Stimulated activated CD8-positive, alpha-beta memory T cell treated with anti-CD3 and anti-CD28 coated beads, Interleukin-15, amount 100 ng/mL, for 48 hours (primary cell): ENCODE measurements at places on chromosomes 5 and 9.

- DNase-seq = no peak
These were observed 71.5 kb upstream of the PLPP6 start for GRCh38 chr9:4590430-4591122.

DNA sequence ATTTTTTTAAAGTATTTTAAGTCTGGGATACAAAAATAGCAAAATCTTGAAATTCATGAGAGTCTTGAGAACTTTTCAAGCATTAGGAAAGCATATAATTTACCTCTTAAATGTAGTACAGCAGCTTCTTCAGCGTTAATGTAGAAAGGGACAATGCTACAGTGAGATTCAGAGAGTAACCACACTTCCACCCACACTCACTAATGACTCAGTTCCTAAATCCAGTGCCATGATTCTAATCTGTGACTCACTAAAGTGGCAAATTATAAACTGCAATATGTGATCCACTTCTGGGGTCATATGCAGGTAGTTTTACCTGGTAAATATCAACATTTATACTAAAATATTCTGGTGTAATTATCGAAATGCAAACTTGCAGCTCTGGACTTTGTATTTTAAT, 434.5 kb upstream of the TUSC1 start:
- DNase-seq = no peak

DNA sequence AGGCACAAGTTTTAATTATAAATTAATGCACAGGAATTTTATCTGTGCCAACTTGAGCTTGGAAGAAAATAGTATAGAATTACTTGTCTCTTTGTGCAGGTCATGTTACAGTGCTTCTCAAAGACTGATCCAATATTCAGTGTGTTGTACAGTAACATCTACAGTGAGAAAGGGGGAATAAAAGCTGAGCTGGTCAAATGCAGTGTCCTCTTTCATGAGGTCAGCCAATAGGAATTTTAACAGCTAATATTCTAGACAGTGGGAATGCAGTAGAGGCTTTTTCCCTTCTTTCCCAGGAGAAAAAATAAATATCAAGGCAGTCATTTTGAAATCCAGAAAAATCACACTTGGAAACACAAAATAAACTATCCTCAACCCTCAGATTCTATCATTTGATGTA, 95.7 kb upstream of the ITGA1 start:
- DNase-seq = no peak

GRCh38 chr5:172486451-172486850, 32.1 kb upstream of the SH3PXD2B start:
- DNase-seq = no peak

- DNase-seq = no peak
These were observed 670.1 kb upstream of the CDH9 start for GRCh38 chr5:27708534-27708933.

GRCh38 chr5:86536396-86536795, 81.3 kb upstream of the COX7C start:
- no peak for DNase-seq

GRCh38 chr9:112905084-112905483, 14.4 kb upstream of the SLC46A2 start:
- no peak for DNase-seq

- no peak for DNase-seq
These were observed 40.8 kb upstream of the ROPN1L start for GRCh38 chr5:10400831-10401230.

DNA sequence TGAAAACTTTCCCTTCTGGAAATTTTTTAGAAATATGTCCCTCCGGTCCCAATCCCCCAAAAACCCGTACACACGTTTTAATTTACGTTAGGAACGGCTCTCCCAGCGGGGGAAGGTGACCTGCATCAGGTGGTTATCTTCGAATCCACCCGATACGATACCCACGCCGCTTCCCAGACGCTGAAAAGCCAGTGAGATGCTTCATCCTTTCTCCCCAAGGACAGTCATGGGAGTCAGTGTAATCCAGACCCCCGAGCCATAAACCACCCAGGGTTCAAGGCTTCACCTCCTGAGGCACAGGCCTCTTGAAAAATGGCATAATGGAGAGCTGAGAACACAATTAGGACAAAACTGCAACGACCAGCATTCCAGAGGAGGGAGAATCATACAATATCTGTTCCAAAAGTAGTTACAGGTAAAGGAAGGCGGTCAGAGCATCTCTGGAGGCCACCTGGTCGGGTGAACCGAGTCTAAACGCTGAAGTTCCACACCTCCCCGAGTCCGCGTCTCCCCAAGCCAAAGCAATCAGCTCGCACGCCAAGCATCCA, 857 bp downstream of the FAM169A start:
- DNase-seq = no peak

- no peak for DNase-seq
These were observed 1577.6 kb downstream of the EFNA5 start for GRCh38 chr5:106093134-106093533.

DNA sequence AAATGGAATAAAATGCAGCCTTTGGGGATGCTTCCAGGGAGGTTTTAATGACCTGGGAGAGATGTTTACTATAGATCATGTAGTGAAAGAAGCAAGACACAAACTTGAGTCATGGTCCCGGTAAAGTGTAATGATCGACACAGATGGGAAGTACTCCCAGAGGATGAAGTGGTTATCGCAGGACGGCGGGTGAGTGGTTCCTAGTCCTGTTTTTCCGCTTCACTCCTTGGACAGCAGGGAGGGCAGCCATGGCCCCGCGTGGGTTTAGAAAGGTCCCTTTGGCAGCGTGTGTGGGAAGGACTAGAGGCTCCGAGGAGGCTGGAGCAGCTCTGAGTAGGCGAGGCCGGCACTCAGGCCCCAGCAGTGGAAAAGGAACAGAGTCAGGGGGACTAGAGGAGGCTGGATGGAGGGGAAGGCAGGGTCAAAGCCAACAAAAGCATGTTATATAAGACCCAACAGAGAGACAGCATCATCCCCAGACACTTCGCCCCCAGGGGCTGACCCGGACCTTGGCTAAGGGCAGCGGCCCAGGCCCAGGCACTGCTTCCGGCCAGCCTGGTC, 49.2 kb upstream of the STXBP1 start:
- DNase-seq = no peak

DNA sequence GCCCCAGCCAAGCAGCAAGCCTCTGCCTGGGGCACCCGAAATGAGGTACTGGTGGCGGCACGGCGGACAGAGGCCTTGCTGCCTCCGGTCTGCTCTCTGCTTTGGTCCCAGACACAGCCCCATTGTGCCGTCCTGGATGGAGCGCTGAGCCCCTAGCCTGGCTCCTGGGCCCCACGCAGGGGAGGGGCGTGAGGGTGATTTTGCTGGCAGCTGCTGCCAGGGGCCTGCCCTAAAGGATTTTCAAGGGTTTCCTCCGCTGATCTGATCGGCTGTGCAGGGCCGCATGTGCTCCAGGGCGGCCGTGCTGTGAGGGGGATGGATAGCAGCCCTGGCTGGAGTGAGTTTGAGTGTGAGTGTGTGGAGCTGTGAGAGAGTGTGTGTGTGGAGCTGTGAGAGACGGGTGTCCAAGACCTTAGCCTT, 1.3 kb downstream of the GPSM1 start:
- no peak for DNase-seq

DNA sequence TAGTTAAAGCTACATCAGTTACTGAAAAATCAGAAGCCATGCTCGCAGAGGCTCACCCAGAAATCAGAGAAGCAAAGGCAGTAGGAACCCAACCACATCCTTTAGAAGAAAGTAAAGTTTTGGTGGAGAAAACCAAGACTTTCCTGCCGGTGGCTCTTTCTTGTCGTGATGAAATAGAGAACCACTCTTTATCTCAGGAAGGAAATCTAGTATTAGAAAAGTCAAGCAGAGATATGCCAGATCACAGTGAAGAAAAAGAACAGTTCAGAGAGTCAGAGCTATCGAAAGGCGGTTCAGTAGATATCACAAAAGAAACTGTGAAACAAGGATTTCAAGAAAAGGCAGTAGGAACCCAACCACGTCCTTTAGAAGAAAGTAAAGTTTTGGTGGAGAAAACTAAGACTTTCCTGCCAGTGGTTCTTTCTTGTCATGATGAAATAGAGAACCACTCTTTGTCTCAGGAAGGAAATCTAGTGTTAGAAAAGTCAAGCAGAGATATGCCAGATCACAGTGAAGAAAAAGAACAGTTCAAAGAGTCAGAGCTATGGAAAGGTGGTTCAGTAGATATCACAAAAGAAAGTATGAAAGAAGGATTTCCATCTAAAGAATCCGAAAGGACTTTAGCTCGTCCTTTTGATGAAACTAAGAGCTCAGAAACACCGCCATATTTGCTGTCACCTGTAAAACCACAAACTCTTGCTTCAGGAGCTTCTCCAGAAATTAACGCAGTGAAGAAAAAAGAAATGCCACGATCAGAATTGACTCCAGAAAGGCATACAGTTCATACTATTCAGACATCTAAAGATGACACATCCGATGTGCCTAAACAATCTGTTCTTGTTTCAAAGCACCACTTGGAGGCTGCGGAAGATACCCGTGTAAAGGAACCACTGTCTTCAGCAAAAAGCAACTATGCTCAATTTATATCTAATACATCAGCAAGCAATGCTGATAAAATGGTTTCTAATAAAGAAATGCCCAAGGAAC, 47.2 kb downstream of the CMYA5 start:
- no peak for DNase-seq

- DNase-seq = no peak
These were observed 81.4 kb upstream of the PIK3R1 start for GRCh38 chr5:68134033-68134668.

DNA sequence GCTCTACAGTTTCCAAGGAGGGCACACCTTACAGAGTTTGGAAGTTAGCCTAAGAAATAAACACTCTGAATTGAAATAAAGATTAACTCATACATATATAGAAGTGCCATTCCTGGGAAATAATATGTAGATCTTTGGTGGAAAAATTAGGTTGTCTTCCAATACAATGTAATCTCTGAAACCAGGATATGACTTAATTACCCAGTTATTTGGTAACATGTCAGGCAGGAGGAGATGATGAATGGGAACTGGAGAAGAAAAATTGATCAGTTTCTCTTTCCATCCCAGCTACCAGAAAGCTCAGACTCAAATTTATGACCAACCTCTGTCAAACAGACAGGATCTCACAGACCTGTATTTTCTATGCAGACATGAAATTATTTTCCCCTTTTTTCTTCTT, 215.2 kb upstream of the SNX2 start:
- no peak for DNase-seq

DNA sequence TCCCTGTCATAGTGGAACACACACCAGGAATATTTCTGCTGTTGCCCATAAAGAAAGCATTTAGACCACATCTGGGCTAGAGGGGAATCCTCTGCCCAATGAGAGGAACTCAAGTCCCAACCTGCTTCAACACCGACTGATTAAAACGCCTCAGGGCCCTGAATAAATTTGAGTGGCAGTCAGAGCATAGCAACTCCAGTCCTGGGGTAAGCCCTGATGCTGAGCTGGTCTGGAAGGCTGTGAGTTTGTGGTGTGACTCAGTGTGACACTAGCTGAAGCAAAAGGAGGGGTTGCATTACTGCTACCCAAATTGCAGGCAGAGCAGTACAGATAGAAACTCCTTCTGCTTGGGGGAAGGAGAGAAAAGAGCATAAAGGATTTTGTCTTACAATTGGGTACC, 148.3 kb downstream of the PRDM9 start:
- DNase-seq = no peak

DNA sequence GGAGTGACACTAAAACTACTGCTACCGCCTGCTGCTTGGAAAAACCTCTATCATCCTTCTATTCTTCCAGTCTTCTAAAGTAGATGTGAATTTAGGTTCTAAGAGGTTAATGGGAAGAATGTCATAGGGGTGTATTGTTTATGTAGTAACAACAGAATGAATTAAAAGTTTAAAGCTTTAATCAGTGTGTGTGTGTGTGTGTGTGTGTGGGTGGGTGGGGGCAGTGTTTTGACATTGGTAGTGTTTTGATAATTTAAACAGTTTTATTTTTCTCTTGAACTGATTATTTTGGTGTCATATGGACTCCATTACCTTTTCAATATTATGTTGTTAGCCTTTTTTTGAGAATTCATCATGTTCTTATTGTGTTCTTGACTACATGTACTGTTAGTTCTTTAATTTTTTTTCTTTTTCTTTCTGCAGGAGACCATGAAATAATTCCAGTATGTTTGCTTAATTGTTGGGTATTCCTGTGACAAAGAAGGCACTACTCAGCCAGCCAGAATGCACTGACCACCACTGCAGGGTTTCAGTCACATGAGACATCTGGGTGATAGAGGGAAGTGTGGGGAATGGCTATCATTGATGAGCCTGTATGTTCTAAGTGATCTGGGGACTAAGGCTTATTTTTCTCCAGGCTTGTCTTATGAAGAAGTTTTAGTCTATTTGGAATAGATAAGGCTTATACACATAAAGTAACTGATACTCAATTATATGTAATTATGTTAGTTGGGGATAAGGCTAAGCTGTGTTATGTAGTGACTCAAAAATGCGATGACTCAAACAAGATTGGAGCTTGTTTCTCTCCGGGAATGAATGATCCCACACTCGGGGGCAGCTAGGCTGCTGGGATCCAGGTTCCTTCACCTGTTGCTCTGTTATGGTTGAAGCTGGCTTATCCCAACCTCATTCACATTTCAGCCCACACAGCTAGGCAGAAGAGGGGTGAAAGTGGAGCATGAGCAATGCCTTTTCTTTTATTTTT, 50.2 kb upstream of the ACTBL2 start:
- DNase-seq = no peak

DNA sequence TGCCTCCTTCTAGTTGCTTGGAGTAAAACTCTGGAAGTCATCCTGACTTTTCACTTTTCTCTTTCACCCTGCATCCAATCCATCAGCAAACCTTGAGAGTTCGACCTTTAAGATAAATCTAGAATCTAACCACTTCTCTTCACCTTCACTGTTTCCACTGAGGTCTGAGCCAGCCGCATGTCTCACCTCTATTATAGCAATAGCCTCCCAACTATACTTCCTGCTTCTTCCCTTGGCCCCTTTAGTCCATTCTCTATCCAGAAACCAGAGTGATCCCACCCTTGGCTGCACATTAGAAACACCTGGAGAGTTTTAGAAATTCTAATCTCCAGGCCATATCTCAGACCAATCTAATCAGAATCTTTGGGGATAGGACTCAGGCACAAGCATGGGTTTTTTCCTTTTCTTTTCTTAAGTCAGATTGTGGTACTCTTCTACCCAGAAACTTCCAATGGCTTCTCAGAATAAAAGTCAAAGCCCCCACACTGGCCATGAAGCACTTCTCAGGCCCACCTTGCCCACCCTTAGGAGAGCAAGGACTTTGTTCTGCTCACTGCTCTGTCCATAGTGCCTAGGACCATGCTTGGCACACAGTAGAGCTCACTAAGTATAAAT, 33.1 kb downstream of the MFAP3 start:
- DNase-seq = no peak

DNA sequence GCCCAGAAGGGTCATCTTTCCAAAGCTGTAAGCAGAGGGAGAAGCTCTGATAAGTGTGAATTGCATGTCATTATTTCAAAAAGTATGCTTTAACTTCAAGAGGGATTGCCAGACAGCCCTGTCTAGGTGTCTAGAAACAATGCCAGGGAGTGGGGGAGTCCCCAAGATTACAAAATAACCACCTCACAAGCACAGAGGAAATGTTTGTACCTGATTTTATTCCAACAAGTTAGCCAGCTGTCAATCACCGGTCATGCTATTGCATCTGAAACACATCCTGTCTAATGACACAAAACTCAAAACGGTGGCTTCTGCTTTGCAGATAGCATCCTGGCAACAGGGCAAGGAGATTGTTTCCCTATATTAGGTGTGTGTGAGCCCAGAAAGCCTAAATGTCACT, 154.2 kb upstream of the WWC1 start:
- DNase-seq = no peak

- no peak for DNase-seq
These were observed 267.6 kb upstream of the IRX2 start for GRCh38 chr5:3019045-3019444.

GRCh38 chr9:79812507-79813257, 240.9 kb downstream of the TLE4 start:
- DNase-seq = no peak

GRCh38 chr5:175822225-175822624, 49.2 kb upstream of the CPLX2 start:
- no peak for DNase-seq
